ENCODE measurements at places on chromosomes 12 and 14. TPM values are rescaled to one million over a fixed set of nuclear protein-coding genes. Genes with fewer than 3 reads are reported as not detected.

MMP19 gene
- polyA plus RNA-seq = 4.3 TPM

C12orf76 gene
- 6.8 TPM for polyA plus RNA-seq

NUP37 gene
- polyA plus RNA-seq = 7.8 TPM

DENR gene
- polyA plus RNA-seq = 13.5 TPM

TMTC2 gene
- 5.7 TPM for polyA plus RNA-seq

SLC10A1 gene
- polyA plus RNA-seq = not detected

MSI1 gene
- polyA plus RNA-seq = 4.8 TPM

OVCH1 gene
- polyA plus RNA-seq = not detected

TOMM20L gene
- polyA plus RNA-seq = not detected

CCDC175 gene
- polyA plus RNA-seq = not detected

PPP1R36 gene
- 7.2 TPM for polyA plus RNA-seq

RFX4 gene
- 0.05 TPM for polyA plus RNA-seq

AQP2 gene
- not detected for polyA plus RNA-seq

SPPL3 gene
- polyA plus RNA-seq = 7.0 TPM

TMEM132C gene
- 4.1 TPM for polyA plus RNA-seq

TAS2R9 gene
- polyA plus RNA-seq = not detected

TAS2R7 gene
- polyA plus RNA-seq = not detected

SLC35F4 gene
- polyA plus RNA-seq = 0.42 TPM

KRT85 gene
- not detected for polyA plus RNA-seq

LRP1-AS gene
- not detected for polyA plus RNA-seq

RDH11 gene
- polyA plus RNA-seq = 40.3 TPM

FRMD6 gene
- 3.5 TPM for polyA plus RNA-seq

MED6 gene
- polyA plus RNA-seq = 6.4 TPM

CYP46A1 gene
- polyA plus RNA-seq = 3.5 TPM

LHX5 gene
- polyA plus RNA-seq = not detected

KRT78 gene
- polyA plus RNA-seq = 0.27 TPM
